ENCODE measurements at places on chromosomes 16 and 17.

GRCh38 chr17:60535382-60536279 is 9.6 kb upstream of the APPBP2 start:
- no peak for DNase-seq

DNA sequence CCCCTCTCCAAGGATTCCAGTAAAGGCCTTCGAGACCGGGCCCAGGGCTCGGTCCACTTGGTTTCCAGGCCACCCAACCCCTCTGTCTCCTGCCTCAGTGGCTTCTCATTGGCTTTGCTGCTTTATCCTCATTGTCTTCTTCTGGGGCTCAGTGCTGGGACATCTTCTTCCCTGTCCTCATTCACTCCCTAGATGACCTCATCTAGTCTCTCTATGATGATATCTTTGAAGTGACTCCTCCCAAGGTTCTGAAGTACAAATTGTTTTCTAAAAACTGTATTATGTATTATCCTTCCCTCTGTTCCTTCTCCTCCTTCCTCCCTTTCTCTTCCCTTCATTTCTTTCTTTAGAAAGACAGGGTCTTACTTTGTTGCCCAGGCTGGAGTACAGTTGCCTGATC is 27.1 kb upstream of the NDRG4 start:
- DNase-seq, result no peak

DNA sequence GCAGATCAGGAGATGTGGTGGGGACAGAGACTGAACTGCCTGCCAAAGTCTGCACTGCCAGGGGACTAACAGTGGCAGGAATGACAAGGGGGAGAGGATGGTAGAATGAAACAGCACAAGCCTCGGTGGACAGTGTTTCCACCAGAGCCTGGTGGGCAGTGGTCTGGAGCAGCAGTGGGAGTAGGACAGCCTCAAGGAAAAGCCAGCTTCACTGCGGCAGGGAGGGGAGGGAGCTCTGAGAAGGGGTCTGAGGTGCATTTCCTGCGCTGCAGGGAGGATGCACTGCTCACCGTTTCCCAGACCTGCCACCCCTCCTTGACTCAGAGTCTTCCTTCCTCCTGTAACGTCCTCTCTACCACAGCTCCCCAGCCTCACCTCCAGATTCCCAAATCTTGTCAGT is 33.8 kb downstream of the MARCHF10 start:
- no peak for DNase-seq

GRCh38 chr17:48593126-48593829 is at the start of gene HOXB5:
TSS of gene HOXB5 (minus strand) at chr17:48593779. CDS start at chr17:48593682, 97 bp downstream.
- no peak for DNase-seq

- no peak for DNase-seq
Observed at GRCh38 chr17:61442878-61443474, 9.2 kb upstream of the TBX4 start.

- DNase-seq, result no peak
Observed at GRCh38 chr17:55144518-55144917, 120.2 kb upstream of the HLF start.

- DNase-seq, result no peak
Observed at GRCh38 chr16:590188-590814, 435 bp downstream of the RAB40C start.

DNA sequence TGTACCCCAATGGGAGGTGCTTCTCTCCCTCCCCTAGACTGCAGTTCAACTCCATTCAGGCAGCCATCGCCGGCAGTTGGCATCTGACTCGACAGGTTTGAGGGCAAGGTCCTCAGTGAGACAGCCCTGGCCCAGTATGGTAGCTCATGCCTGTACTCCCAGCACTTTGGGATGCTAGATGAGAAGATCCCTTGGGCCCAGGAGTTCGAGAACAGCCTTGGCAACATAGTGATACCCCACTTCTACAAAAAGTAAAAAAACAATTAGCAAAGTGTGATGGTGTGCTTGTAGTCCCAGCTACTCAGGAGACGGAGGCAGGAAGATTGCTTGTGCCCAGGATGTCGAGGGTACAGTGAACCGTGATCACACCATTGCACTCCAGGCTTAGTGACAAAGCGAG is 12.1 kb downstream of the VPS35L start:
- no peak for DNase-seq

DNA sequence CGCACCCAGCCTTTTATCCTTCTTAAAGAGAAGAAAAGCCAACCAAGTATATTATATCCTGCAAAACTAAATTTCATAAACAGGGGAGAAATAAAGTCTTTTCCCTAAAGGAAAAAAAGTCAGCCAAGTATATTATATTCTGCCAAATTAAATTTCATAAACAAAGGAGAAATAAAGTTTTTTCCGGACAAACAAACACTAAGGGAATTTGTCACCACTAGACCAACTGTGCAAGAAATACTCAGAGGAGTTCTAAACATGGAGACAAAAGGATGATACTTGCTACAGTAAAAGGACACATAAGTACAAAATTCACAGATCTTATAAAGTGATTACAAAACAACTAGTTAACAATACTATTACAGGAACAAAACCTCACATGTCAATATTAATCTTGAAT is 14.4 kb upstream of the CCL18 start:
- no peak for DNase-seq

DNA sequence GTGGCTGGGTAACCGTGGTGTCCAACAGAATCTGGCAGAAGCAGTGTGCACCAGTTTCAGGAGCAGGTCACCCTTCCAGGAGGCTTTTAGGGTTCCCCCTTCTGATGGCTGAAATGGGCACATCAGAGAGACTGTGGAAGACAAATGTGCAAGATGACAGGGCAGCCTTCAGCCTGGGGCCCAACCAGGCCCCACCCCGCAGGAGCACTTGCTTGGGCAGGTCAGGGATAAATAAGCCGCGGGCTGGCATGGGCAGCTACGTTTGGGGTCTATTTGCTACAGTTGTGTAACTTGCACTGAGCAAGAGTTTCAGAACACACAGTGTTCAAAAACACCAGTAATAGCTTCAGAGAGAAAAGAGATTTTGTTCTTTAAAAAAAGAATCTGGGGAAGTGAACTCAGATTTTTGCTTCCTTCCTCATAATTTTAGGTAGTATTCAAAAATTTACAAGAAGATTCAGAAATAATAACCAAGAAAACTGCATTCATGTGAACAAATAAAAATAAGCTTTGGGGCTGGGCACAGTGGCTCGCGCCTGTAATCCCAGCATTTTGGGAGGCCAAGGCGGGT is 44.9 kb upstream of the BAHCC1 start:
- DNase-seq, result no peak

DNA sequence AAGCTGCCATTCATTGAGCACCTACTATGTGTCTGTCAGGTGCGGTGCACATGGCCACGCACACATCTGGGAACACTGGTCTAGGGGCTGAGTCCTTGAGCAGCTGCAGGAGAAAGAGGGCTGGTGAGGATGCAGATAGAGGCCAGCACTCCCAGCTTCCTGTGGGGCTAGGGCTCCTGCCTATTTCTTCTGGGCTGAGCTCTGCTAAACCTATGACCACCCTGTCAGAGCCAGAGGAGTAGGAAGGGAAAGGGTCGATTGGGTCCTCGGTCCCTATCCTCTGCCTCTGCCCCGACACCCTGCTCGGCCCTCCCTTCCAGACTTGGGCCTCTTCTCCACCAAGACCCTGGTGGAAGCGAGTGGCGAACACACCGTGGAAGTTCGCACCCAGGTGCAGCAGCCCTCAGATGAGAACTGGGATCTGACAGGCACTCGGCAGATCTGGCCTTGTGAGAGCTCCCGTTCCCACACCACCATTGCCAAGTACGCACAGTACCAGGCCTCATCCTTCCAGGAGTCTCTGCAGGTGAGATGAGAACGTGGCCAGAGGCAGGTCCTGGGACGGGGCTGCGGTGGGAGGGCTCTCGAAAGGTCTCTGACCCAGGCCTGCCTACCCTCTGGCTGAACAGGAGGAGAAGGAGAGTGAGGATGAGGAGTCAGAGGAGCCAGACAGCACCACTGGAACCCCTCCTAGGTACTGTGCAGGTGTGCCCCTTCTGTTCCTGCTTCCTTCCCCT is 4.0 kb upstream of the TMEM88 start:
- DNase-seq, result no peak

- DNase-seq, result peak; percentile 77
Observed at GRCh38 chr17:50779747-50780353, 12.5 kb upstream of the ANKRD40CL start.

- DNase-seq, result no peak
Observed at GRCh38 chr16:55508941-55509931, at the start of gene LPCAT2. TSS of gene LPCAT2 (plus strand) at chr16:55509072. CDS start at chr16:55509182, 110 bp downstream.

GRCh38 chr17:12856416-12856815 is 67.1 kb downstream of the ARHGAP44 start:
- DNase-seq, result no peak

DNA sequence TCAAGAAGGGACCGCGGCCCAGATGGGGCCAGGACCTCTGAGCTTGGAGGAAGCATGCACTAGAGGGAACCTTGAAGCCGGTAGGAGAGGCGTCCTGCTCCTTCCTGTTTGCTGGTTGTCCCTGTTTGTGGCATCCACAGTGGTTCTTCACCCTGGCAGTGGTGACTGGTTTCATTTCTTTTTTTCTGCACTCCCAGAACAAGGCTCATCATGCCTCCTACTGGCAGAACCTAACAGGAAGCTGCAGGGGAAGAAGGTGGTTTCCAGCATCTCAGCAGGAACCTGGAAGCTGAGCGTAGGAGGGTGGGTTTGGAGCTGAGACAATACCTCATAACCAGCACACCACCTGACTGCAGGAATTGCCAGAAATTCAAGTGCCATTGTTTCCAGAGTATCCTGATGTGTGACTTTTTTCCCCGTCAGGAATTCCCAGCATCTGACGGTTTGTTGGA is 5.8 kb downstream of the TMEM231 start:
- peak; percentile 11 for DNase-seq

DNA sequence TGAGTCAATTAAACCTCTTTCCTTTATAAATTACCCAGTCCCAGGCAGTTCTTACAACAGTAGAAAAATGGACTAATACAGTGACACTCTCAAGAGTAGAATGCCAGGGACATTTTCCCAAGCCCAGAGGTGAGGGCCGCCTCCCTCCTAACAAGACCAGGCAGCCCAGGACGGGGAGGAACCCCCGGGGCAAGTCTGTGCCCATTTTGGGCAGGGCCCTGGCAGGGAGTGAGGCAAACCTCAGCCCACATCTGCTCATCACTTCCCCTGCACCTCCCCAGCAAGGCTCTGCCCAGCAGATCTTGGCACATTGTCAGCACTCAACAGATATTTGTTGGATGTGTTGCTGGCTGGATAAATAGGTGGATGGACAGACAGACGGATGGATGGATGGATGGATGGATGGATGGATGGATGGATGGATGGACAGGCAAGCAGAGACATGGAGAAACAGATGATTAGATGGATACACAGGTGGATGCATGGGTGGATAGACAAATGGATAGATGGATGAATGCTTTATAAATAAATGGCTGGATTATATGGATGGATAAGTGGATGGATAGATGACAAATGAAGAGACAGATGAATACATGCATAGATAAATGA is 271.3 kb downstream of the PARN start:
- DNase-seq, result no peak

GRCh38 chr17:39209317-39210092 is 9.4 kb downstream of the RPL19 start:
- peak; percentile 58 for DNase-seq

DNA sequence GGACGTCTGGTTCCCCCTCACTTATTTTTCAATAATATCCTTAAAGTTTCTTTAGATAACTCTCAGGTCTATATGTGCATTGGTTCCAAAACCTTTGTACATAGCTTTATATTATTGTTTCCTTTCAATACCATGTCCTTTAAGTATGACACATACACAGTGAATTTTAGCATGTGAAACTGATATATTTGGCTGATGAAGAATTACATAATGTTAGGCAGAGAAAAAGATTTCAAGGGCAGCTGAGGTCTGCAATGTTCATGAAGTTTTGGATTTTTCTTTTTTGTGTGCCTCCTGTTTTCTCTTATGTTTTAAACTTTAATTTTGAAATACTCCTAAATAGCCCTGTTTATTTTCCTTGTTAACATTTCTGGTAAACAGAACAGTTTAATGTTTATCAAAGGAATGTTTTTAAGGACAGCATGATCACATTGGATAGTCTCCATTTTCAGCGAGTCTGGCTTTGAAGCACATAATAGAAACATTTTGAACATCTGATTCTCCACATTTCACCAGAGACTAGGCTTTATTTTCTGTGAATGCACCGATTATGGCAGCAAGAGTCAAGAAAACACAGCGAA is 32.9 kb upstream of the FBXO47 start:
- no peak for DNase-seq

- no peak for DNase-seq
Observed at GRCh38 chr16:54312502-54312991, 26.0 kb upstream of the IRX3 start.

DNA sequence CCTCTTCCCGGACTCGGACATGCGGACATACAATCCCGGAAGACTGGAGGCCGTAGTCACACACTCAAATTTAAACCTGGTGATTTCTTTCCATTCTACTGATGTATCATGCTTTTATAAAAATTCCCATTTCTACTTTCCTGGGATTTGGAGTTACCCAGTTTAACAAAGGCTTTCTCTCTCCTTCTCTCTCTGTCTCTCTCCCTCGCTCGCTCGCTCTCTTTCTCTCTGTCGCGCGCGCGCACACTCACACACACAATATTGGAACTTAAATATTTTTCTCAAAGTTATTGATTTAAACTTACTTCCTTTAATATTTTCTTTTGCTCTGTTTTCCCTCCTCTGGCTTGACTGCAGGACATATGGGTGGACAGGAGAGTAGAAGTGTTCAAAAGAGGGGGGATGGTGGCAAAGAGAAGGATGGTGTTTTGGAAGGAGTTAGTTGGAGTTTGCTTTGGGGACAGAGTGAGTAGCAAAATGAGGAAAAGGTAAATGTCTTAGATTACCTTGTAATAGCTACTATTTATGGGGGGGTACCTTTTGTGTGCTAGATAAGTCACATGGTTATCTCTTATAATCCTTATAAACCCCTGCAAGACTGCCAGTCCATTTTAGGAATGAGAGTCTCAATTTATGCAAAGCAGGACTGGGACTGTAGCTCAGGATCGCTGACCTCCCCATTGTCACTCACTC is 878 bp upstream of the TRIM25 start:
- no peak for DNase-seq

DNA sequence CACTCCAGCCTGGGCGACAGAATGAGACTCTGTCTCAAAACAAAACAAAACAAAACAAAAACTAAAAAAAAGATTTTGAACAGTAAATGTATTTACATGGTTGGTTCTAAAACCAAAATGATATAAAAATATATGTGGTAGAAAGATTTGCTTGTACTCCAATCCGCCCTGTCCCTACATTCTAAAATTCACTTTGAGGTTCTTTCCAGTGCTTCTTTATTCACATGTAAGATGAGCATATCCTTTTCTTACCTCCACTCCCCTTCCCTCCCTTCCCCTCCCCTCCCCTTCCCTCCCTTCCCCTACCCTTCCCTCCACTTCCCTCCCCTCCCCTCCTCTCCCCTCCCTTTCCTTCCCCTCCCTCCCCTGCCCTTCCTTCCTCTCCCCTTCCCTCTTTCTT is 34.4 kb downstream of the RAP1GAP2 start:
- no peak for DNase-seq
